ENCODE measurements at places on chromosomes 6 and 20. TPM values are rescaled to one million over a fixed set of nuclear protein-coding genes. Genes with fewer than 3 reads are reported as not detected.

Gene FAM217A
- total RNA-seq, result not detected

Gene PDE7B
- 16.5 TPM for total RNA-seq

Gene GNRH2
- 2.1 TPM for total RNA-seq

Gene FHL5
- 4.5 TPM for total RNA-seq

Gene LCA5
- 9.2 TPM for total RNA-seq

Gene PCK1
- not detected for total RNA-seq

Gene EBF4
- 78.8 TPM for total RNA-seq

Gene PABPC1L
- 135 TPM for total RNA-seq

GRCh38 chr20:44609516-44610312 lies 27.3 kb downstream of the PKIG start:
- peak overlapping the region; percentile 93 for H3K27ac ChIP-seq
- H3K4me3 ChIP-seq, result peak overlapping the region; percentile 63
- H3K36me3 ChIP-seq, result peaks cover 19% of the 10 kb centered on the region
- peaks cover 14% of the 10 kb centered on the region for H3K4me1 ChIP-seq
- DNase-seq, result peak; percentile 66

GRCh38 chr20:40262219-40262618 lies 426.8 kb downstream of the MAFB start:
- H3K27ac ChIP-seq, result peak overlapping the region; percentile 11
- H3K36me3 ChIP-seq, result no peaks in the 10 kb centered on the region
- no peak overlapping the region for H3K4me3 ChIP-seq
- H3K27me3 ChIP-seq, result no peaks in the 10 kb centered on the region
- peaks cover 26% of the 10 kb centered on the region for H3K4me1 ChIP-seq

- H3K4me1 ChIP-seq, result no peaks in the 10 kb centered on the region
- H3K27ac ChIP-seq, result no peak overlapping the region
- H3K36me3 ChIP-seq, result no peaks in the 10 kb centered on the region
- peaks cover 14% of the 10 kb centered on the region for H3K27me3 ChIP-seq
- DNase-seq, result no peak
- H3K4me3 ChIP-seq, result no peak overlapping the region
Measured at GRCh38 chr20:24842918-24843715, 106.0 kb upstream of the CST7 start.

DNA sequence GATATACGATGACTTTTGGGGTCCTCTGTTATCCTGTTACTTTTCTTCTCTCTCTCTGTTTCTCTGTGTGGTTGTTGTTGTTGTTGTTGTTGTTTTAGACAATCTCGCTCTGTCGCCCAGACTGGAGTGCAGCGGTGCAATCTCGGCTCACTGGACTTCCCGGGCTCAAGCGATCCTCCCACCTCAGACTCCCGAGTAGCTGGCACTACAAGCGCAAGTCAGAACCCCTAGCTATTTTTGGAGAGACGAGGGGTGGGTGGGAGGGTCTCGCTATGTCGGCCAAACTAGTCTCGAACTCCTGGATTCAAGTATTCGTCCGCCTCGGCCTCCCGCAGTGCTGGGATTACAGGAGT lies 19.1 kb upstream of the ABT1 start:
- H3K4me1 ChIP-seq, result peaks cover 12% of the 10 kb centered on the region
- H3K4me3 ChIP-seq, result peak overlapping the region; percentile 68
- no peak overlapping the region for H3K27ac ChIP-seq
- no peaks in the 10 kb centered on the region for H3K36me3 ChIP-seq
- peaks cover 65% of the 10 kb centered on the region for H3K27me3 ChIP-seq

DNA sequence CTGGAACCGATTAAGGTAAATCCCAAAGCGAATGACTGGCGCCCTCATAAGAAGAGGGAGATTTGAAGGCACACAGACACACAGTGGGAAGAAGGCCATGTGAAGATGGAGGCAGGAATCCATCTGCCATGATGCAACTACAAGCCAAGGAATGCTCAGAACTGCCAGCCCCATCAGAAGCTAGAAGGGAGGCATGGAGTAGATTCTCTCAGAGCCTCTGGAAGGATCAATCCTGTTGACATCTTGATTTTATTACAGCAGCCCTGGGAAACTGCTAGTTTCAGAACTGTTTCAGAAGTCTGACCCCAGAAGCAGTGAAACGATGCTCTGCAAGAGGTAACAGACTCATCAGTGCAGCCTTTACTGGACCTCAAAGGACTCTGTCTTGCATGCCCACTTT lies 103.5 kb upstream of the GPR6 start:
- H3K36me3 ChIP-seq, result no peaks in the 10 kb centered on the region
- no peak overlapping the region for H3K27ac ChIP-seq
- H3K4me1 ChIP-seq, result peaks cover 73% of the 10 kb centered on the region
- no peak for DNase-seq
- H3K4me3 ChIP-seq, result no peak overlapping the region

DNA sequence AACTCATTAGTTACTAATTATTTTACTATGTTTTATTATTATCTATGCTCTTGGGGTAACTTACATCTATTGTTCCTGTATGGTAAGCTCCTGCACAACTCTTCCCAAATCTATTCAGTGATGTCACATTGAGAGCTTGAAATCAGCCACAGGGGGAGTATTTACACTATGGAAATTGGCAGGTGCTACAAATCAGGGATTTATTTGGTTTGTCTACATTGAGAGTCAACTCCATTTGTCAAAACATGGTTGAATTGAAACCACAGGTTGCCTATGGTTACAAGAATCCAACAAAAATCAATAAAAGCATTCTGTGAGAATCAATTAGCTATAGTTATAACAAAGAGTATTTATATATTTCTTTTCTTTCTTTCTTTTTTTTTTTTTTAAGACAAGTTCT lies 3.9 kb upstream of the FITM2 start:
- H3K36me3 ChIP-seq, result no peaks in the 10 kb centered on the region
- peaks cover 8% of the 10 kb centered on the region for H3K27me3 ChIP-seq
- H3K27ac ChIP-seq, result no peak overlapping the region
- H3K4me1 ChIP-seq, result peaks cover 12% of the 10 kb centered on the region

GRCh38 chr6:167704396-167704901 lies 122.3 kb upstream of the AFDN start:
- no peak for DNase-seq
- no peak overlapping the region for H3K4me3 ChIP-seq
- H3K27me3 ChIP-seq, result peaks cover 2% of the 10 kb centered on the region

GRCh38 chr20:38985603-38986170 lies 23.5 kb downstream of the DHX35 start:
- no peaks in the 10 kb centered on the region for H3K27me3 ChIP-seq
- H3K4me3 ChIP-seq, result no peak overlapping the region
- H3K36me3 ChIP-seq, result peaks cover 27% of the 10 kb centered on the region
- DNase-seq, result no peak
- peak overlapping the region; percentile 12 for H3K27ac ChIP-seq

GRCh38 chr6:144264270-144265060 lies 20.7 kb upstream of the UTRN start:
- H3K27ac ChIP-seq, result peak overlapping the region; percentile 98
- H3K27me3 ChIP-seq, result no peaks in the 10 kb centered on the region
- H3K36me3 ChIP-seq, result no peaks in the 10 kb centered on the region
- peak overlapping the region; percentile 18 for H3K4me3 ChIP-seq
- peaks cover 31% of the 10 kb centered on the region for H3K4me1 ChIP-seq
- no peak for DNase-seq

DNA sequence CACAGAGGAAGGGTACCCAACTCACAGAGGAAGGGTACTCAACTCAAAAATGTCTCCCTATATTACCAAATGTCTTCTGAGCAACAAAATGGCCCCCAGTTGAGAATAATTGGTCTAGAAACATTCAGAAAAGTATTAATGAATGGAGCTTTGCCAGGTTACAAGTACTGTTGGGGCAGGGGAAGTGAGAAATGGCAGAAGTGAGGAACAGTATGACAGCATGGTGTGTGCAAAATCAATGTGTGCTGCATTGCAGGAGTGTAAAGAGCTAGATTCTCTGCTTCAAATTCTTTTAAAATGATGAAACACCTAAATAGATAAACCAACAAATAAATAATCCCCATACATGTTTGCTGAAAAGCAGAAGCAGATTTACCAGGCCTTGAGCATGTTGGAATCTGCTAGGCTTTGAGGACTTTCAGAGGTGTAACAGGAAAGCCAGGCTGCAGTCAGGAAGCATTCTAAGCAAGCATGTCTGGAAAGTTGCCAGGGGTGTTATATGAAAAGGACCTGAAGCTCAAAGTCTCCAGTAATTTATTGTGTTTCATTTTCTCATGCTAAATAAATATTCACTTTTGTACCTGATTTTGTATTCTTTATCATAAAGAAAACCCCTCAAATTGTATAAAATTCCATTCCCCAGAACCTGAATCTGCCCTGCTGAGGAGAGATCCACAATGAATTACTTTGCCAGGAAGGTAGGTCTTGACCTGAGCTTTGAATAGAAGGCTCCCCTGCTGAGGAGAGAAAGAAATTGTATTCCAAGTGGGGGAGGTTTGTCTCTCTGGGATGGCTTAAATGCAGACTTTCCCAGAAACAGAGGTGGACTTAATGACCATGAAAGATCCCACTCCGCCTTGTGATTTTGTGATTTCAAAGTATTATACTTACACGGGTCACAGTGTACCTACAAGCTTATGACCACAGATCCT lies 265.0 kb upstream of the MARCKS start:
- H3K27me3 ChIP-seq, result no peaks in the 10 kb centered on the region
- H3K4me1 ChIP-seq, result peaks cover 52% of the 10 kb centered on the region
- H3K4me3 ChIP-seq, result no peak overlapping the region
- H3K36me3 ChIP-seq, result no peaks in the 10 kb centered on the region
- peak overlapping the region; percentile 75 for H3K27ac ChIP-seq
- no peak for DNase-seq

DNA sequence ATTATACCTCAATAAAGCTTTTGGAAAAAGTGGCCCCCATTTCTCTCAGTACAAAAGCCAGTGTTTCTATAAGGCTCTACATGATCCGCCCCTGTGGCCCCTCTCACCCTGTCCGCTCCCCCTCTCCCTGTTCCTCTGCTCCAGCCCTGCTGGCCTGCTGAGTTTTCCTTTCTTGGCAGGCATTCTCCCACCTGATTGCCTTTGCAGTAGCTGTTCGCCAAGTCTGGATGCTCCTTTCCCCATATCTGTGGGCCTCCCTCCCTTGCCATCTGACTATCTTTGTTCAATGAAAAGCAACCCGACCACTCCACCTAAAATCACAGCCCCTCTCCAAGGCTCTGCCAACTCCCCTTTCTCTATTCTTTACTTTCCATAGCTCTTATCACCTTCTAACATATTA lies 33.2 kb downstream of the CDH22 start:
- H3K27me3 ChIP-seq, result peaks cover 80% of the 10 kb centered on the region
- no peaks in the 10 kb centered on the region for H3K36me3 ChIP-seq
- no peak overlapping the region for H3K4me3 ChIP-seq
- no peak overlapping the region for H3K27ac ChIP-seq

DNA sequence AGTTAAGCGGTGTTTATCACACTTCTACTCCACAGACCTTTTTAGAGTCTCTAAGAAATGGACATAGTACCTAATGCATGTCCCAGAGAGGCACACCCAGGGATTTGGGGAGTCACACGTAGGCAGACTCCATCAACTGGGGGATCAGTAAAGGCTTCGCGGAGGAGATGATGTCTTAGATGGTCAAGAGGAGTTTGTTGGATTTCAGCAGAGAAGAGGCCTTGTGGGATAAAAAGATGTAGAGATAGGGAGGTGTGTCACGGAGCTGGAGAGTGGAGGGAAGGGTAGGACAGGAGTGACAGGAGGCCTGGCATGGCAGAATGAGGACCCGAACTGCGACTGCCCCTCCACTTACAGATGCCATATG lies 9.1 kb downstream of the DYNLRB1 start:
- peak overlapping the region; percentile 93 for H3K27ac ChIP-seq
- peaks cover 35% of the 10 kb centered on the region for H3K4me1 ChIP-seq
- H3K36me3 ChIP-seq, result peaks cover 8% of the 10 kb centered on the region
- no peak overlapping the region for H3K4me3 ChIP-seq
- no peak for DNase-seq
- no peaks in the 10 kb centered on the region for H3K27me3 ChIP-seq

DNA sequence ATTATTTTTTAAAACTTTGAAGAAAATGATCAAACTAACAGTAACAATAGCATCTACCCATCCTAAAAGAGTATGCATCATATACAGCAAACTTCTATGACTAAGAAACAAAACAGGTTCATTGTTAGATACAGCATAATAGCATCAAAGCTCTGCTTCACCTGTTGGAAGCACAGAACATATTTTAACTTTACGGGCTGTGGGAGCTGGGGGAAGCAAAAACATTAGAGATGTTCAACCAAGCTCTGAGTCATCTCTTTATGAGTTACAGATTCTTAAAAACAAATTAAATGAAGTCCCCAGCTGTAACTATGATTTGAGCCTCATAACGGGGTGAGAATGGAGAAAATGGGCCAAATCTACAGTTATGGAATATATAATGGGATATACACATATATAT lies 63.4 kb downstream of the SYNE1 start:
- no peaks in the 10 kb centered on the region for H3K36me3 ChIP-seq
- no peak for DNase-seq
- H3K27me3 ChIP-seq, result peaks cover 8% of the 10 kb centered on the region
- peaks cover 17% of the 10 kb centered on the region for H3K4me1 ChIP-seq

- H3K36me3 ChIP-seq, result no peaks in the 10 kb centered on the region
- no peak overlapping the region for H3K4me3 ChIP-seq
- no peak overlapping the region for H3K27ac ChIP-seq
- no peak for DNase-seq
Measured at GRCh38 chr6:7933794-7934193, 23.2 kb upstream of the TXNDC5 start.

- no peak overlapping the region for H3K27ac ChIP-seq
- no peak overlapping the region for H3K4me3 ChIP-seq
- no peaks in the 10 kb centered on the region for H3K27me3 ChIP-seq
- H3K36me3 ChIP-seq, result no peaks in the 10 kb centered on the region
Measured at GRCh38 chr6:160940197-160940596, 51.4 kb upstream of the MAP3K4 start.

DNA sequence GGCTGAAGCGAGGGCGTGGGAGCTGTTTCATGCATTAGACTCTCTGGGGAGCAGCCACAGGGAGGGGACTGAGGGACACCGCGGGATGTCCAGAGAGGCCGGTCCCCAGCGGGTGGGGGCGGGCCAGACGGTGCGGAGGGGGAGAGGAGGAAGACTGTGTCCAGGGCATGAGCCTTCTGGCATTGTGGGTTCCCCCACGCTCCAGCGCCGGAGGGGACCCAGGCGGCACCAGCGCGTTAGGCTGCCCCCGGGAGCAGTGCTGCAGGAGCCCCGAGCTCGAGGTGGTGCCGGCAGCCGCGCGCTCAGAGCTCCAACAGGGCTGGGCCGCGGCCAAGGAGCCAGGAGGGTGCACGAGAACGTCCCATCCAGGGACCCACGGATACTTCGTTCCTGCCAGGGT lies 14.4 kb downstream of the SLC22A3 start:
- H3K4me1 ChIP-seq, result no peaks in the 10 kb centered on the region
- H3K27me3 ChIP-seq, result peaks cover 5% of the 10 kb centered on the region
- DNase-seq, result no peak

DNA sequence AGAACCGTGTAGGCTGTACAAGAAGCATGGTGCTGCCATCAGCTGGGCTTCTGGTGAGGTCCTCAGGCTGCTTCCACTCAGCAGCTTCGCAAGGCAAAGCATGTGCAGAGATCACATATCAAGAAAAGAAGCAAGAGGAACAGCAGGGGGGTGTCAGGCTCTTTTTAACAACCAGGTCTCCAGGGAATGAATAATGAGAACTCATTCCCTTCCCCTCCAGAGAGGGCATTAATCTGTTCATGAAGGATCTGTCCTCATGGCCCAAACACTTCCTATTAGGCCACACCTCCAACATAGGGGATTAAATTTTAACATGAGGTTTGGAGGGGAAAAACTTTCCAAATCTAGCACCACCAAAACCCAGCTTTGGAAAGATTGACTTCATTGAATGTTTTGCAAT lies 20.0 kb downstream of the GINM1 start:
- H3K36me3 ChIP-seq, result peaks cover 41% of the 10 kb centered on the region
- DNase-seq, result no peak
- H3K4me1 ChIP-seq, result no peaks in the 10 kb centered on the region

Data from mesothelial cell of epicardium (in vitro differentiated cells).